Stimulated activated CD4-positive, alpha-beta T cell treated with anti-CD3 and anti-CD28 coated beads, TNF-alpha, amount 100 ng/mL, for 4 hours (primary cell): ENCODE measurements at places on chromosomes 2 and 18.

- DNase-seq: no peak
Observed at GRCh38 chr2:144774809-144775208, 254.9 kb upstream of the ZEB2 start.

GRCh38 chr2:119264781-119265692 is 41.4 kb downstream of the STEAP3 start:
- DNase-seq: peak; percentile 2

DNA sequence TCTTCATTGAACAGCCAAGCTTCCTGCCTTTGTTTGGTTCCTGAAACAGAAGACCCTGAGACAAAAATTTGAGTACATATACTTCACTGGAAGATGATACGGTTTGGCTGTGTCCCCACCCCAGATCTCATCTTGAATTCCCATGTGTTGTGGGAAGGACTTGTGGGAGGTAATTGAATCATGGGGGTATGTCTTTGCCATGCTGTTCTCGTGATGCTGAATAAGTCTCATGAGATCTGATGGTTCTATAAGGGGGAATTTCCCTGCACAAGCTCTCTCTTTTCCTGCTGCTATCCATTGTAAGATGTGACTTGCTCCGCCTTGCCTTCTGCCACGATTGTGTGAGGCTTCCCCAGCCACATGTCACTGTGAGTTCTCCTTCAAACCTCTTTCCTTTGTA is 76.5 kb downstream of the BABAM2 start:
- no peak for DNase-seq

GRCh38 chr18:67143028-67143427 is 373.5 kb downstream of the DSEL start:
- DNase-seq: no peak

GRCh38 chr2:151098841-151099240 is 162.8 kb downstream of the RBM43 start:
- DNase-seq: no peak

DNA sequence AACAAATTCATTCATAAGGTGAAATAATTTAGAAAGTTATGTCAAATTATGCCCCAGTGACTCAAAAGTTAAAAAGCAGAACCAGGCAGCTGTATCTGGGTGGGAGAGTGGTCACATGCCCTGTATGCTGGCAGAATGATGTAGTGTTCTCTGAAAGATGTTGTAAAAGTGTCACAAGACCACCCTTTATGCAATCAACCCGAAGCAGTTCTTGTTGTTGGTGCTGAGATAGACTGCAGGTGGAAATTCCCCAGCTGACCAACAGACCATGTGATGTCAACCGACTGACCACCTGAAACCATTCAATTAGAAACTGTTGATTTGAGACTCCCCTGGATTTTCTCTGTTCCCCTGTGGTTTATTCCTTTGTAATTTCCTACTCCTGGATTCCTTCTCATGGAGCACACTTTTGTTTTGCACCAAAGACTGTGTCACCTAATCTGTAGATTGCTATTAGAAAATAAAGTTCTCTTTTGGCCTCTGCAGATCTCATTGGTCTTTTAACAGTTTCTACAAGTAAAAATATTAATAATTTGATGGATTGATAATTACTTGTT is 1341.3 kb upstream of the LRRTM1 start:
- DNase-seq: no peak
